ENCODE measurements at places on chromosomes 2 and 18.

DNA sequence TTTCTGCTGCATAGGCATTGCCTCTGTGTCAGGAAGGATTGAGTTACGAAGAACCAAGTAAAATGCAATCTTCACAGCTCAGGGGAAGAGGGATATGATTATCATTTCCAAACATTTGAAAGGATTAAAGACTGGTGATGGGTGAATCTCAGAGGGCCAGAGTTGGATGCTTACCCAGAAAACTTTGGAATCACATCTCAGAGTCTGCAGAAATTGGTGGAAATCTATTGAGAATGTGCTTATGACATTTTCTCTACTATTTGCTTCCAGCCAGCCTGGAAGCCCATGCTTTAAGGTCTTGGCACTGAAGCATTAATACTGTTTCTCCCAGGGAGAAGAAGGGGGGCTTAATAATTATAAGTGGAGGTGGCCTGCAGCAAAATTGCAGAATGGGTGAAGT is 1301.4 kb upstream of the PIK3C3 start:
- no peak for DNase-seq

DNA sequence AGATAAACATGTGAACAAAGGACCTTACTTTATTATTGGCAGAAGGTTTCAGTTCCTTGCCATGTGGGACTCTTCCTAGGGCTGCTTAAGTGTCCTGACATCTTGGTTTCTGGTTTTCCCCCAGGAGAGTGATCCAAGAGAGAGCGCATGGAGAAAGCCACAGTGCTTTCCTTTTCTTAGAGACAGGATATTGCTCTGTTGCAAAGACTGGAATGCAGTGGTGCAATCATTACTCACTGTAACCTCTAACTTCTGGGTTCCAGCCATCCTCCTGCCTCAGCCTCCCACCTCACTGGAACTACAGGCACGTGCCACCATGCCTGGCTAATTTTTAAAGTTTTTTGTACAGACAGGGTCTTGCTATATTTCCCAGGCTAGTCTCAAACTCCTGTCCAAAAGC is 38.1 kb upstream of the TCF7L1 start:
- no peak for DNase-seq

DNA sequence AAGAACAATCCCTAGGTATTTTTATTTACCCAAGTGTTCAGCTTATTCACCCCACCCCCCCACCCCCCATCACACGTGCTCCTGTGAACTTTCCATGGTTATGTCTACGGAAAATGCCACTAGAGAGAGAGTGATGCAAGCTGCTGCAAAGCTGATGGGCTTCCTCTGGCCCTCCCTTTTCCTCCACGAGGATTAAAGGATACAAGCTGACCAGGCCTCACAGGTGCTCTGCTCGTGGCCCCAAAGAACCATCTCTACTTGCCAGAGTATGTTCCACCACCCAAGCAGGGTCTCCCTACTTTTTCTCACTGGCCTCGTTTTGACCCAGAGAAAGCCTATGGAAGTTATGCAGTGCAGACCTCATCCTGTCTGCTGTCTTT is 342.6 kb downstream of the CELF4 start:
- DNase-seq, result no peak

DNA sequence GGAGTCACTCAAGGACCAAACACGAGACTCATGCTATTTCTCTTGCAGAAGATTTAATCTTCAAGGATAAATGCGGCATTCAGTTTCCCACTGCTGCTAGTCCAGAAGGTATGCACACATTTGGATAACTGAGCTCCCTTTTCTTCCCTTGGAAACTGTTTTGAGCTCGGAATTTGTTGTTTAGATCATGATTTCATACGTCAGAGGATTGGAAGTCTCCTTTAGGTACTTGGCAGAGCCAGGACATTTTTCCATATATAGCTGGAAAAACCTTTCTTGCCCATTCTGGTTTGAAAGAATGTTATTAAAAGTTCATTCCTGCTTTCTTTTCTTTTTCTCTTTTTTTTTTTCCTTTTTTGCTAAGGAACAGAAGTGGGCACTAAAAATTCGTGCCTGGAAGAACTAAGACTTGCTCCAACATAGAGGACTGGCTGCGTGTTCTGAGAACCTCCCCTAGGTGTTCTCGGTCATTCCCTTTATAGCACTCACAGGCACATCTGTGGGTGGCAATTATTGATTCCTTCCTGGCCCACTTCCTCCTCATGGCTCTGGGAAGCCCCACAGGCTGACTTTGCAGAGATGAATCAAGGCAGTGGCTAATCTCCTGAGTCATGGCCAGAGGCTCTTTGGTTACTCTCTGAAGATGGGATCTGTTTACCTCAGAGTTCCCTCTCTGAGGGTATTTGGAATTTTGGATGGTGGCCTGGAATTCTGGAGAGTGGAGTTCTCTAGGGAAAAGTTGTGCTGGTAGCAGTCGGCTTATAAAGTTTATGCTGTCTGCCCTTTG is 104.8 kb downstream of the PLCL1 start:
- DNase-seq, result no peak

DNA sequence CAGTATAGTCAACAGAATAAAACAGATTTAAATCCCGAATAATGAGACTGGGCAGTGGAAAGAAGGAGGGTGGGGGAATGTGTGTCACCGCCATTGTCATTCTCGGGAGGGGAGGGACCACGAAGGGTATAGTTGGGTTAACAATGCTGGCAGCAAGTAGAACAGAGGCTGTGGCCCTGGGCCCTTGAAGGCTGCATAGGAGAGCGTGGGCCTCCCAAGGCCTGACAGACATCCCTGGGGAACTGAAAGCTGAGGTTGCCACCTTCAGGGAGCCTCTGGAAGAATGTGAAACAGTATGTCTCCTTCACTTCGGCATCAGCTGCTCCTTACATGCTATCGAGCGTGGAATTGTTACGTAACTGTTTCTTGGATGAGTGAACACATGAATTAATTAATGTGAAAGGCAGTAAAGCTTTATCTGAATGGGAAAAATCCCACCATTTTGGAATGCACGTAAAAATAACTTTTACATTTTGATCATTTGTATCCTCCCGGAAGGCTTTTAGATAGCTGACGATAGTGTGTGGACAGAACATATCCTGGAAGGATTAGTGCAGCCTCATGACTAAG is 92.8 kb upstream of the TTC39C start:
- no peak for DNase-seq

DNA sequence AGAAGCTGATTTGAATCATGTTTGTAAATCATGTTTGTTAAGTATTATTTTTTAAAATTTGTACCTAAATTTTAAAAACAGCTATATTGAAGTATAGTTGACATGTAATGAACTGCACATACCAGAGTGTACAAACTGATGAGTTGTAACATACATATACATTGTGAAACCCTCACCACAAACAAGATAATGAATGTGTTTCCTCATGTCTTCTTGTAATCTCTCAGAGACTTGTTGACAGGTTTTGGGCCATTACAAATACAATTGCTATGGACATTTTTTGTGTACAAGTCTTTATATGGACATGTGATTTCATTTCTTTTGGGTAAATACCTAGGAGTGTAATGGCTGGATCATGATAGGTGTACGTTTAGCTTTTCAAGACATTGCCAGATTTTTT is 21.5 kb downstream of the WDR43 start:
- no peak for DNase-seq

DNA sequence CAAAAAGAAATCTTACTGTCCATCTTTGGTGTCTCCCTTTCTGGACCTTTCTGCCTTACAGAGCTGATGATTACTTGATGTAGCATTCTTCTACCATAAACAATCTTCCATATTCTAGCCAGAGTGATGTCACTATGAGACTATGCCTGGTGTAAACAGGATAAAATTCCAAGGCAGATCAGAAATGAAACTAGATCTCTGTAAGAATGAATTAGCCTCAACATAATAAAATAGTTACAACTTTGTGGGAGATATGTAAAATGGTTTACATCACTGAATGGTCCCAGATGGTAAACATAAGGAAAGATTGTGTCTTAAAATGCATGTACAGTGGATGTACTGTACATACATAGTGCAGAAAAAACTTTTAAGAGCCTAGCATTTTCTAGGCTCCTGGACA is 112.3 kb upstream of the ZNF521 start:
- DNase-seq, result no peak

- peak; percentile 46 for DNase-seq
Observed at GRCh38 chr2:96832754-96833507, 10.9 kb downstream of the ANKRD23 start.

DNA sequence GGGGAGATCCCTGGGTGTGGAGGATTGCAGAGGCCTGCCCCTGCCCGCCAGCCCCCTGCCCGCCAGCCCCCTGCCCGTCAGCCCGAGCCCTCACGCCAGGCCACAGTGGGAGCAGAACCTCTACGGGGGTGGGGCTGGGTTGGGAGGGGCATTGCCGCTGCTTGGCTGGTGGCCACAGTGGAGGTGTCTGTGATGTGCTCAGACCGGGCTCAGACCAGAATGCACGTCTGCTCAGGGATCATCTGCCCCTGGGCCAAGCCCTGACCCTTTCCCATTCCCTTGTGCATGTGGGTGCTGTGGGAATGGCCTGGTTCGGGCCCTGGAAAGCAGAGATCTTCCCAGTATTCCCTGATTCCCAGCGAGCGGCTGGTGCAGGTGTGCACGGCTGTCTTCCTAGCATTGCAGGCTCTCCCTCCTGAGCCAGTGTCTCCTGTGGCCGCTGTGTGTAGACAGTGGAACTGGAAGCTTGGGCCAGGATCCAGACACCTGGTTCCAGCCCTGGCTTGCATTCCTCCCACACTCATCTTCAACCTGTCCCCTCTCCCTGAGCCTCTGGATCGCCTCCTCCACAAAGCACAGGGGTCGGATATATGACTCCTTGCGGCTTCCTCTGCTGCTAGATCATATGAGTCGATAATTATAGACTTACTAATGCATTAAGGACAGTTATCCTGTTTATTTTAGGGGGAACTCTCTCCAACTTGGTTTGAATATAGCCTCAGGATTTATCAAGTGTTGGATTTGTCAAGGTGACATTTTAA is 161.6 kb downstream of the LDLRAD4 start:
- no peak for DNase-seq

DNA sequence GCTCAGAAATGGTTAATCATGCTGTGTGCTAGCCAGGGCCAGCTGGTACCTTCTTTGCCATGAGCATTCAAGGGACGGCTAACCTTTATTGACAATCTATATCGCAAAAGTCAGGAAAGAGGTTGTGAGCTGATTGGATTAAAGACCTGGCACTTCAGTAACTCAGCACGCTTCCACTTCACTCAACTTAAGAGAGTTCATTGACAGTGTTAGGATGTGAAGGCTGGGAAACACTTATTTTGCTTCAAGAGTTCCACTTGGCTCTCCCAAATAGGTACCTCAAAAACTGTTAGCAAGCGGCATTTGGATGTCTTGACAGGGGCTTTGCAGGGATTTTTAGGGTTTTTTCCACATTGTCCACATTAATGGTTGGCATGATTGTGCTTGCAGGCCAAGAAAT is 25.1 kb upstream of the TXNDC2 start:
- no peak for DNase-seq

DNA sequence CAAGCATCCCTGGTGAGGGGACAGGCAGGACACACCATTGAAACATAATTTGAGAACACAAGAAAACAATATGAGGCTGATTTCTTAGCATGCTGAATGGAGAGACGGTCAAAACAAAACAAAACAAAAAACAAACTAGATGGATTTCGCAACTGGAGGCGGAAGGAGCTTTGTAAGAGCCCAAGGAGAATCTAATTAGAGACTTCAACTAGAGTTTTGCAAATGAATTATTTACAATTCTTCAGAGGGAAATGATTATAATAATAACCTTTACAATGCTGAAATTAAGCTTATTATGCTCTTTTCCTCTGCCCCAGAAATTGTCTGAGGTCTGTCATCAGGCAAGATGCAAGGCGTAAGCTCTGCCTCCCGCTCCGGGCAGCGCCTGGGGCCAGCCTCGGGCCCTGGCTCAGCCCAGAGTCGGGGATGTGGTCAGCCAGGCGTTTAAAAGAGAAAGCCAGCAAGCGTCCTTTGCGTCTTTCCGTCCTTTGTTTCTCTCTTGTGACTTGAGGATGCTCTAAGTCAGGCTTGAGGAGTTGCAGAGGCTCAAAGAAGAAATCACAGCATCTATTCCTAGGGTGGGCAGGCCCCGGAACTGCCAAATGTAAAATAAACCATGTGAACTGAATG is 139.6 kb downstream of the TWIST2 start:
- no peak for DNase-seq

- no peak for DNase-seq
Observed at GRCh38 chr2:224595518-224595917, 10.4 kb upstream of the CUL3 start.

- DNase-seq, result no peak
Observed at GRCh38 chr2:209911486-209911885, 91.0 kb upstream of the RPE start.

DNA sequence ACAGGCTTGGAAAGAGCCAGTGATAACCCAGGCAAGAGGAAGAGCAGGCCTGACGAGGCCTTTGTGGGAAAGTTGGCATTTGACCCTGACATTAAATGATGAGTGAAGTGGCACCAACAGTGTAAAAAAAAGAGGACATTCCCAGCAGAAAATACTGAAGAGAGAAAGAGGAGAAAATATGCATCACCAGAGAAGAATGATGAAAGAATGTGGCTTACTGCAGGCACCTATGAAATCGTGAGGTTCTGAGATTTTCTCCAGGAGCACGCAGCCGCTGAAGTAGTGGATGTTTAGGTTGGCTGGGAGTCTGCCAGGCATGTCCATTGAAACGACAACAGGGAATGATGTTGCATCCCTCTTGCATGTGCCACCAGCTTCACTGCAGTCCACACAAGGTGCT is 13.8 kb downstream of the EHD3 start:
- no peak for DNase-seq

DNA sequence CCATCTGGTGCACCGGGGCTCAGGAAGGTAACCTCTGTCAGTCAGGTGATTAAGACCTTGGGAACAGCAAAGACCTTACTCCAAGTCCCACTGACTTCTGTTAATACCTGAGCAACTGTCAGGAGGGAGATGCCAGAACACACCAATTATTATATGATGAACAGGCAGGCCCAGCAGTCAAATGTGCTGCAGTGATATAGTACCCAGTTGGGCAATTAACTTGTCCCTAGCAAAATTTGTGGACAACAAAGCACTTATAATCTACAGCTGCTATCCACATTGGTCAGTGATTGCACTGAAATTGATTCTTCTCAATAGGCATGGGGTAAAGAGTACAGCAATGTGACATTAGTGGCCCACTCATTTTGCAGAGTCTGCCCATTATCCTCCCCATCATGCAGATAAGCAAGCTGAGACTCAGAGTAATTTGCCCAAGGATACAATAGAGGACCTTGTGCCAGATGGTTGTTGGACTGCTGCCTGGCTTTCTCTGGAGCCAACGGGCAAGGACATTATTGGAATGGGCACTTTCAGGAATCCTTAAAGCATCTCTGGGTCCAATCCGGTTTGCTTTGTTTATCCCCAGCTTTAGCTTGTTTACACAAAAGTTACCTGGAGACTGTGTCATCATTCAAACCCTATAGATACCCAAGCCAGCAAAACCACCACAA is 147.6 kb downstream of the CCBE1 start:
- no peak for DNase-seq

- no peak for DNase-seq
Observed at GRCh38 chr2:219681694-219682300, 54.4 kb downstream of the SLC4A3 start.

DNA sequence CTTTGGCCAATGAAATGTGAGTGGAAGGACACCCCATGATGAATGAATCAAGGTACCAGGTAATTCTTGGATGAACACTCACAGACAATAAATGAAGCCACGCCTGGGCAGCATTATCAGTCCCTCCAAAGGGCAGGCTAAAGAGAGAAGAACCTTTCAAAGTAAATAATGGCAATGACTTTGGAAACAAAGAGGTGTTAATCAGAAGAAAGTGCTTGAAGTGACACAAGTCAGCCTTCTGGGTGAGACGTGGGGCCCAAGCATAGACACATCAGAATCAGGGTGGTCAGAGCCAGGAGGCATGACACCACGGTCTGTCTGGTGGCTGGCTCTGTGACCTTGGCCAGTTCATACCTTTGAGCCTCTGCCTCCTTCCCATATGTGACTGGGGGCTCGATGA is 103.3 kb downstream of the POLR1A start:
- no peak for DNase-seq
